ENCODE measurements at places on chromosomes 3 and 15.

GRCh38 chr15:29132735-29133181, 136.9 kb downstream of the NSMCE3 start:
- no peak for DNase-seq

- no peak for DNase-seq
Measured at GRCh38 chr15:38701149-38701548, 136.5 kb upstream of the RASGRP1 start.

- DNase-seq = no peak
Measured at GRCh38 chr3:114093016-114093380, 36.5 kb downstream of the QTRT2 start.

GRCh38 chr3:180626844-180627243, 24.9 kb downstream of the TTC14 start:
- DNase-seq = no peak

GRCh38 chr3:197949191-197949777, 706 bp upstream of the RPL35A start:
- DNase-seq = no peak

GRCh38 chr3:192079098-192079497, 618.1 kb downstream of the PYDC2 start:
- no peak for DNase-seq

DNA sequence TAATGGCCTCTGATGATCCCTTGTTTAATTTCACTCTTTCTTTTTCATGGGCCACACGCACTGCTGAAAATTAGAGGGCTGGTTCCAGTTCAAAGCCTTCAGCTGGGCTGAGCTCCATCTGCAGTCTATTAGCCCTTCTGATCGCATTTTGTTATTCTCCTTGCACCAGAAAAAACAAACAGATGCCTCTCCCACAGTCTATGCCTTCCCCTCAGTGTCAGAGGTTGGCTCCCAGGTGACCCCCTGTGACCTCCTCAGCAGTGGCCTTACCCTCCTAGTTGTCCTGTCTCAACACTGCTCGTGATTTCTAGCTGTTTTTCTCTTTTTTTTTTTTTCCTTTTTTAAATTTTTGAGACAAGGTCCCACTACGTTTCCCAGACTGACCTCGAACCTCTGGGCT, 77.1 kb upstream of the PRTG start:
- no peak for DNase-seq

DNA sequence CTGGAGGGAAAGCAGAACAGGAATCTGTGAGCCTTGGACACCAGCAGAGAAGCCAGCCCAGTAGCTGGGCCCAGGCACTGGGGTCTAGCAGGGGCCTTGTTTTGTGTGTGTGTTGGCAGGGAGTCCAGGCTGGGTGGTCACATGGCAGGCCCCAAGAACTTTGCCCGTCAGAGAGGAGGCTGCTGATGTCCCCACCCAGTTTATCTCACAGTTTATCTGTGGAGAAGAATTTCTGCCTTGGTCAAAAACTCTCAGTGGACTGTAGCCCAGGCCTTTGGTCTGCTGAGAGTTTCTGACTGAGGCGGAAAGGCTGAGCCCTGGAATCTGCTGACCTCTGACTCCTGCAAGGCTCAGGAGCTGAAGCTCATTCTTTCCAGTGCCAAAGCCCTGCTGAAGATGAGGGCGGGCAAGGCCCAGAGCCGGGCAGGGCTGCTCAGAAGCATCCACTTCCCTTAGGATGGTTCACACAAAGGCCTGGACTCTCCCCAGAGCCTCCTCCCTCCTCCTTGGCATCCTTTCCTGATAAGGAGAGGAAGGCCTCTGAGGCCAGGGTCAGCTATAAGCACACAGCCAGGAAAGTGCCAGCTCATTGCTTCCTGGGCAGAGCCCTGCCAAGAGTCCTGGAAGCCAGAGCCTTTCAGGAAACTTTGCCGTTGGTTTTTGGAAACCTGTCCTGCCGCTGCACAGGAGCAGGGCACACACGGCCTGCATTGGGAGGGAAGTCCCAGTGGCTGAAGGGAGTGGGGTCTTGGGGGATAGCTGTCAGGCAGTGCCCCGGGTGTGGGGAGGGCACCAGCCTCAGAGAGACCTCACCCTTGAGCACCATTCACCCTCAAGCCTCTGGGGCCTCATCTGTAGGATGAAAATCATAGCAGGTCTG, 37.2 kb upstream of the SLCO2A1 start:
- DNase-seq = no peak

GRCh38 chr3:136343873-136344555, 93.9 kb downstream of the PCCB start:
- peak; percentile 94 for DNase-seq

- DNase-seq = no peak
Measured at GRCh38 chr3:187264911-187265310, 26.6 kb downstream of the MASP1 start.

DNA sequence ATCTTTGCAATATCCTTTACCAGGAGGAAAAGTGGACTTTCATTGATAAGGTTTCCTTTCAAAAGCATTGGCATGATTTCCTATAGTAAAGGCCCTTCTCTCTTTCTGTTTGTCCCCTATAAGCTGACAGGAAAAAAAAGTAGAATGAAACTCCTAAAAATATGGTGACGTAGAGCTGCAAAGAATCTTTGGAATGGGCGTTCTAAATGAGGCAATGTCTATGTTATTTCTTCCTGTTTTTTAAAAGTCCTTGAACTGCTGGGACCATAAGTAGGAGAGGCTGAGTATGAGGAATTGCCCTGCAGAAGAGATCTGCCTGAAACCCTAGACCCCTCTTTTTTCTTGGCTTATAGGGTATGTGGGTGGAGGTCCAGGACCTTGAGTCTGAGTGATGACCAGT, 17.2 kb downstream of the ST3GAL6 start:
- DNase-seq = no peak

DNA sequence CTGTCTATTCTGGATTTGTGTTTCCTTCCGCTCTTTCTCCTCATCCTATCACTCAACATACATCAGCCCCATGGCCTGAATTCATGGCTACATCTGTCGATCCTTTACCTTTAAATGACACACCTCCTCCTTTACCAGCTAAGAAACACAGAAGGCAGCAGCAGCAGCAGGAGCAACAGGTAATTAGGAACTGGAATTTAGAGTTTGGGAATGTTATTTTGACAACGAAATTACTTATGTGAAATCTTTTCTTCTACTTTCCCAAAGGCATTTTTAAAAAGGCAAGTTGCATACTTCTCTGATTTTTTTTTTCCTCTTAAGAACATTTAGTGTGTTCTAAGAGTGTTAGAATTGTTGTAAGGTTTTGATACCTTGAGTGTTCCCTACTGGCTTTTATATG, 29.1 kb upstream of the ABHD10 start:
- DNase-seq = no peak

GRCh38 chr3:105480768-105481167, 114.1 kb downstream of the ALCAM start:
- DNase-seq = no peak

DNA sequence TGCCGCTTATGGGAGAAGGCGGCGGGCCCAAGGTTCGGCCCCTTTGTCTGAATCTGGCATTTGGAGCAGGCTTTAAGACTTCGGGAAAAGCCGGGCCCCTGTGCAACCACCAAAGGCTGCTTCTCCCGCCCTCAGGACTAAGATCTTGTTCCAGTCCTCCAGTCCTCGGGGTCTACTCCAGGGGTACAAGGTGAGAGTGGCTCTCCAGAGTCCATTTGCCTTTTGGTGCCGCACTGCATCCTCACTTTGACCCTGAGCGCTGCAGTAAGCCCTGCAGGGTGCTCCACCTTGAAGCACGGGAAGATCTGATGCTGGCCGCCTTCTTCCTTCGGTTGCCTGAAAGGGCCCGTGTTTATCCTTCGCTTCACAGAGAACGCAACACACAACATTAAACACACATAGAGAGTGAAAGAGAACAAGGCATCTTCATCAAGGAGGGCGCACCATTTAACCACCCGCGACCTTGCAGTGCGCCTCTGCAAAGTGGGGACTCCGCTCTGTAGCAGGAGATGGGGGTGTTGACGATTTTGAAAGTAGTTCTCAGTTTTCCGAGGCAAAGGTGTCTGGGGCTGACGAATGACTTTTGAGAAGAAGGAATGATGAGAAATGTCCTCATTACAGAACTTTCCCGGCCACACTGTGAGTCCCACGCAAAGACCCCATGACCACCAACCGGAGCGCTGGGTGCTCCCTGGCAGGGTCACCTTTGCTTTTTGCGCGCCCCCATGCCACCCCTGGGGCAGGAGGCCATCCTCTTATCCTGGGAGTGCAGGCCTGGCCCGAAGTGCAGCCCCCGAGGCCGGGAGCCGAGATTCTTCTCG, 1.0 kb downstream of the PIGZ start:
- no peak for DNase-seq

DNA sequence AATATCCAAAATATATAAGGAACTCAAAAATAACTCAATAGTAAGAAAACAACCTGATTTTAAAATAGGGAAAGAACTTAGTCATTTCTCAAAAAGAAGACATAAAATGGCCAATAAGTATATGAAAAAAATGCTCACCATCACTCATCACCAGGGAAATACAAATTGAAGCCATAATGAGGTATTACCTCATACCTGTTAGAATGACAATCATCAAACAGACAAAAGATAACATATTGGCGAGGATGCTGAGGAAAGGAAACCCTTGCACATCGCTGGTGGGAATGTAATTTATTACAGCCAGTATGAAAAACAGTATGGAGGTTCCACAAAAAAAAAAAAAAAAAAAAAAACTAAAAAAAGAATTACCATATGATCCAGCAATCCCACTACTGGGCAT, 38.2 kb downstream of the KPNA1 start:
- DNase-seq = no peak

DNA sequence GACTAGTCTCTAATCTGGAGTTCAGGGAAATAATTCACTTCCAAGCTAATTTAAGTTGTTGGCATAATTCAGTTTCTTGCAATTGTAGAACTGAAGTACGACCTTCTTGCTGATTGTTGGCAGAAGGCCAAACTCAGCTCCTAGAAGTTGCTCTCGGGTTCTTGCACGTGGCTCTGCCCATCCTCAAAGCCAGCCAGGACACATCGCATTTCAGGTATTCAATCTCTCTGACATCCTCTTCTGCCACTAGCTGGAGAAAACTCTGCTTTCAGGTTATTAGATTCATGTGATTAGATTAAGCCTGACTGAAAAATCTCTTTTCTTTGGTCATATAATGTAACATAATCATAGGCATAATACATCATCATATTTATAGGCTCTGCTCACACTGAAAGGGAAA, 362.0 kb downstream of the ZPLD1 start:
- no peak for DNase-seq

DNA sequence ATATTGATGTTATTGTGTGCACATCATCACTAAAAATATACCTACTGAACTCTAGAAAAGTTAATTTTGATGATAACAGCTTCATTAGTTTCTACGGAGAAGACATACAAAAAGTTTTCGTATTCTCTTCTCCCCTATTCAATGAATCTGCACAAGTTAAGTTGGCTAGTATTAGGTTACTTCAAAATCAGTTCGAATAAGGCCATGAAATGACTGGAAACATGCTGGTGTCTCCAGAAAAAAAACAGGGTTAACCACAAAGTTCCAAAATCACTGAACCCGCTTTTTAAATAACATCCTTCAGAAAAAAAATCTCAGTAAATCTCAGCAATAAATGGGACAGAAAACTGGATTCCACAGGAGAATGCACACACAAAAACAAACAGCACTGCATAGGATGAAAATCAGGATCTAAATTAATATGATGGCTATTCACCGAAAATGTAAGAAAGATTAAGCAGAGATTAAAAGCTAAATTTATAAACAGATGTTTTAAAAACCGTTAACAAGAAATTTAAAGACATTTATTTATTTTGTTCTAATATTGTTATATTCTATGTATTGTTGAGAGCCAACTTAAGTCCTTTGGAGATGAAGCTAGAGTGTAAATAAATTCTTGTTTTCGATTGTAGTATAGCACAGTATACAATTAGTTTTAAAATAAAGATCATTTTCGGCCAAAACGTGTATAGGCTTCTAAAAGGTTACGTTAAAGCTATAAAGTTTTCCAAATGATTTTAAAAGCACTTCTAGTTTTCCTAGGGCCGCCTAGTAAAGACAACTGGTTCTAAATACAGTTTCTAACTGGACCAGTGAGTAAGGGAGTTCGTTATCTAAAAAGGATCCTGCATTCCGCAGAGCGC, 1.0 kb downstream of the IGSF11 start:
- no peak for DNase-seq

- no peak for DNase-seq
Measured at GRCh38 chr3:114307832-114308231, 14.0 kb downstream of the TIGIT start.

DNA sequence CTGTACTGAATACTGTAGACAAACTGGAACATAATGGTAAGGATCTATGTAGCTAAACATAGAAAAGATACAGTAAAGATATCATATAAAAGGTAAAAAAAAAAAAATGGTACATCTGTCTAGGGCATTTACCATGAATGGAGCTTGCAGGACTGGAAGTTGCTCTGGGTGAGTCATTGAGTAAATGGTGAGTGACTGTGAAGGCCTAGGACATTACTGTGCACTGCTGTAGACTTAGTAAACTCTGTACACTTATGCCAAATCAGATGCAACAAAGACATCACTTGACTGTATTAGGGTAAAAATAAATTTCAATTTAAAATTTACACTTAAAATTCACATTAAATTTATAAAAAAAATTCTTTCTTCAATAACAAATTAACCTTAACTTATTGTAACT, 281.3 kb upstream of the LMCD1 start:
- DNase-seq = no peak

DNA sequence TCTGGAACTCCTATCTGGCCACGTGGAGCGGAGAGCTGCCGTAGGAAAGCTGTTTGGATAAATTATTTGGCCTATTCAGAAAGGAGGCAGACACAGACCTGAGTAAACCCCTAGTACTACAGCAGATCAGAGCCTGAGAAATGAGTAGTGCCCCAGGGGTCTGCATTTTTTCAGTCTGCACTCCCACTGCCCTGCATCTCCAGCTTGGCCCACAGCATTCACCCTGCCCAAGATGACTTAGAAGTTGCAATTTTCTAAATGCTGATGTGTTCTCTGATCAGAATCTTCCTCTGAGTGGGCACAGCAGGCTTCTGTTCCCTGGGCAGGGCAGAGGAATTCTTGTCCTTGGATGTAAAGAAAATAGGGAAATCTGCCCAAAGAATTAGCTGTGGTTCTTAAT, 55.1 kb upstream of the PIK3CB start:
- DNase-seq = no peak

DNA sequence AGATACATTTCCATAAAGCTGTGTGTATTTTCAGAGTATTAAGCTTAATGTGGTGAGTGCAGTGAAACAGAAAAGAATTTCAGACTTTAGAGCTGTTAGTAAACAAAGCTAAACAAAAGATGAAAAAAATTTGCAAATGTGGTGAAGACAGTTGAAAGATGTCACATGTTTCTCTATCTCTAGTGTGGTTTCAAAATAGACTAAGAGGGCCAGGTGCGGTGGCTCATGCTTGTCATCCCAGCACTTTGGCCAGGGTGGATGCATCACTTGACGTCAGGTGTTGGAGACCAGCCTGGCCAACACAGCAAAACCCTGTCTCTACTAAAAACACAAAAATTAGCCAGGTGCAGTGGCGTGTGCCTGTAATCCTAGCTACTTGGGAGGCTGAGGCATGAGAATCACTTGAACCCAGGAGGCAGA, 466.0 kb upstream of the NR2F2 start:
- DNase-seq = no peak
